ENCODE measurements at places on chromosomes 11 and 22.

DNA sequence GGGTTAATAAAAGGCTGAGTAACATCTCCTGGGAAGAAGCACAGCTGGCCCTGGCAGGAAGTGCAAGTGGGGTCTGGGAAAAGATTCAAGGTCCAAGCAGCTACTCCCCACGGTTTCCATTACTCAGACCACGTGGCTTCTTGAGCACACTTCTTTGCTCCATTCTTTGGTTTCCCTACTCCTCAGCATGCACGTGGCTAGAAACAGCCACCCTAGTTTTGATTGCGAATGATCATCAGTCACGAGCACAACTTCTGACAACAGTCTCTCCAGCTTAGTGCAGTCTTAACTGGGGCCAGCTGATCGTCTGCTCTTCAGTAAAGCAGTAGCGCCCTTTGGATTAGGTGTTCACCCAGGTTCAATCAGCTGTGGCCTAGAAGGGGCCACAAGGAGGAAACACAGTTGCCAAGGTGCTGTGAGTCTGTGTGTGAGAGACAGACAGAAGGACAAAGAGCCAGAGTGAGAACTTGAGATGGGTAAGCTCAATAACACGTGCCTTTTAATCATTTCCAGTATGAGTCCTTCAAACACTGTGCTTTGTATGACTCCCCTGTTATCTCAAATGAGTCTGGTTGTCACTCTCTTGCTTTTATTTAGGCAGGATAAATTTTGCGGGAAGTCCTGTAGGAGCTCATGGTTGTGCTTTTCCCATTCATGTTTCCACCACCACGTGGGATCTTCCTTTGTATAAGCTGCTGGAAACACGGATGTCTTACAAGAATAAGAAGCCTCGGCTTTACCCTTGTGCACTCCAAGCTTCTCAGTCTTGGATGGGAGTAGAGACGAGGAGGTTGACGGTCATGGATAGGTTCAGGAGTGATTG lies 901 bp upstream of the PARVA start:
- no peak for DNase-seq

DNA sequence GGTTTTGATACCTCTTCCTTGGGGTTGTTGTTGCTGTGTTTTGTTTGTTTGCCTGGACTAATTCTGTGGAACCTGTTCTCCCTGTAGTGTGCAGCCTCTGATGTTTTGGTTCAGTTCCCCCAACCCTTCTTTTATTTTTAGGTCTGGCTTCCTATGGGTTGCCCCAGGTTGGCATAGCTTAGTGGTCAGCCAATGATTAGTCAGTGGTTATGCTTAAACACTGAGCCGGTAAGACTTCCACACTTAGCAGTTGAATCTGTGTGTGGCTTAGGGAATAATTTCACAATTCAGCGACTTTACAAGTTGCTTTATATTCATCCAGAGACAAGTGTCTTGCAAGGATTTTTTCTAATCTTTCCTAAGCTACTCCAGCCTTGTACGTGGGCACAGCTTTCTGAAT lies 78.6 kb upstream of the CLPB start:
- DNase-seq: no peak

DNA sequence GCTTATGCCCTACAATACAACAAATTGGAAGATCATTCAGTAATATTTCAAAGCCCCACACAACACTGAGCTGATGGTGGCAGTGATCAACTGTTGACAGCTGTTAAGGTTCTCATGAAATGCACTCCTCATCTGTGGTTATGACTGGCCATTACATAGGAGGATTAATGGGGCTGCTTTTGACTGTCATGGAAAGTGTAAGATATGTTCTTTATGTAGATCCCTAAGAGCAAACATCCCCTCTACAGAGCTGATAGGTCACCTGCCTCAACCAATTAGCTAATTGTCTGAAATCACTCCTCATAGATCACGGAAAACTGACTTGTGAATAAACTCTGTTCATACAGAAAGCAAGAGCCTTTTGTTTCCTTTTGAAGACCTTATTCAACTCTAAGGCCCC lies 78.1 kb downstream of the GAB2 start:
- no peak for DNase-seq

GRCh38 chr11:810040-810567 lies 337 bp downstream of the RPLP2 start:
- no peak for DNase-seq

GRCh38 chr11:104361975-104362374 lies 198.0 kb upstream of the PDGFD start:
- DNase-seq: no peak

DNA sequence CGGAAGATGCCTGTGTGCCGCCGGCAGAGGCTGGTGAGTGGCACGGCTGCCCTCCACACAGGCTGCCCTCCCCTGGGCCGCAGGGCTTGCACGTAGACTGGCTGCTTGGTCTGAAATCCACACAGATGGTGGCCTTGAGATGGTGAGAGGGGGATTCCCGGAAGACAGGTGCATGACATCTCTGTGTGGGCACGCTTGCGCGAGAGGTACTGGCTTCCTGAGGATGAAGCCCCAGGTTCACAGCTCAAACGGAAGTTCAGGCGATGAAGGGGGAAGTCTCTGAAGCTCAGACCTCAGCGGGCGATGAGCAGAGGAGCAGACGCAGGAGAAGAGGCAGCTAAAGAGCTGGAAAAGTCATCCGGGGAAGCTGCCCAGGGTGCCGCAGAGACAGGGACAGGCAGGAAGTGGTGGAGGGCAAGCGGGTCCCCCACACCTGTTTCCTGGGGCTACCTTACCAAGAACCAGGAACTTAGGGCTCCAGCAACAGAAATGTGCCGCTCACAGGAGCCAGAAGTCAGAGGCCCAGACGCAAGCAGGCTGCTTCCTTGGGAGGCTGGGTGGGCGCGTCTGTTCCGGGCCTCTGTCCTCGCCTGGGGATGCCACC lies 7.2 kb downstream of the CRELD2 start:
- no peak for DNase-seq

DNA sequence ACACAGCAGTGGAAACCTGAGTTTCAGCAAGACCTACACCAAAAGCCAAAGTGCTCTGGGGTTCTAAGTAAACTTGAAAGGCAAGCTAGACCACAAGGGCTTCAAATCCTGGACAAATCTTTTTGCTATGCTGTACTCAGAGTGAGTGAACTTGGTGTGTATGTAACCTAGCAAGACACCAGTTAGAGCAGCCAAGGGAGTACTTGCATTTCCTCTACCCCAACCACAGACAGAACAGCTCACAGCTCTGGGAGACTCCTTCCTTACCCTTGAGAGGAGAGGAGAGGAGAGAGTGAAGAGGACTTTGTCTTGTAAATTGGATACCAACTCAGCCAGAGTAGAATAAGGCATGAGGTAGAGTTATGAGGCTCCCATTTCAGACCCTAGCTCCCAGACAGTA lies 71.4 kb downstream of the CTSC start:
- no peak for DNase-seq

DNA sequence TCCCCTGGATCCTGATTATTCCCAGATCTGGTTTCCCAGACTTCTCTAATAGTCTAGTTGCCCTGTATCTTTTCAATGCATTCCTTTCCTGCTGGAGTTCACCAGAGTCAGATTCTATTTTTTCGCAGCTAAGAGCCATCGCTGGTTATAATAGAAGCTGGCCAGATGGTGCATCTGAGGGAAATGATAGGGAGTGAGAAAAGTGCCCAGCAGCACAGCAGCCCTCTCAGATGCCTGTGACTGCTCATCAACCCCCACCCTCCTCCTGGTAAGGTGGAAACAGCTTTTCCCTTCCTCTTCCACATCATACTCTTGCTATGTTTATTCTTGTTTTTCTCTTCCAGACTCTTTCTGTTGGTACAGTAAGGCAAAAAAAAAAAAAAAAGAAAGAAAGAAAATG lies 12.8 kb downstream of the OR8A1 start:
- DNase-seq: peak; percentile 34

DNA sequence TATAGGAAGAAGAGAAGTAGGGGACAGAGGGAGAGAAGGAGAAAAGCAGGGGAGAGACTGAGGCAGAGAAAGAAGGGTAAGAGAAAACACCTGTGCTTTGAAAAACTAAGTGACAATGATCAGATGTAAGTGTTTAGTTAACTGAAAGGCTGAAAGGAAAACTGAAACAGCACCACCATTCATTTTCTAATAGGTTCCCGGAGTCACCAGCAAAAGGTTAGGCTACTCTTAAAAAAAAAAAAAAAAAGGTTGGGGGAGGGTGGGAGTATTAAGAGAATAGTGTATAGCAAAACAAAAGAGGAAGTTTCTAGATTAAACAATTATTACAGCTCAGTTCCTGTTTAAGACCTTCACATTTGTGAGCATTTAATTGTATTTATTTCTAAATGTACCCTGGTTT lies 113.8 kb downstream of the CADM1 start:
- no peak for DNase-seq

- no peak for DNase-seq
Observed at GRCh38 chr11:35182317-35182939, 43.5 kb downstream of the CD44 start.

GRCh38 chr11:100849009-100849900 lies 162.2 kb downstream of the ARHGAP42 start:
- no peak for DNase-seq

DNA sequence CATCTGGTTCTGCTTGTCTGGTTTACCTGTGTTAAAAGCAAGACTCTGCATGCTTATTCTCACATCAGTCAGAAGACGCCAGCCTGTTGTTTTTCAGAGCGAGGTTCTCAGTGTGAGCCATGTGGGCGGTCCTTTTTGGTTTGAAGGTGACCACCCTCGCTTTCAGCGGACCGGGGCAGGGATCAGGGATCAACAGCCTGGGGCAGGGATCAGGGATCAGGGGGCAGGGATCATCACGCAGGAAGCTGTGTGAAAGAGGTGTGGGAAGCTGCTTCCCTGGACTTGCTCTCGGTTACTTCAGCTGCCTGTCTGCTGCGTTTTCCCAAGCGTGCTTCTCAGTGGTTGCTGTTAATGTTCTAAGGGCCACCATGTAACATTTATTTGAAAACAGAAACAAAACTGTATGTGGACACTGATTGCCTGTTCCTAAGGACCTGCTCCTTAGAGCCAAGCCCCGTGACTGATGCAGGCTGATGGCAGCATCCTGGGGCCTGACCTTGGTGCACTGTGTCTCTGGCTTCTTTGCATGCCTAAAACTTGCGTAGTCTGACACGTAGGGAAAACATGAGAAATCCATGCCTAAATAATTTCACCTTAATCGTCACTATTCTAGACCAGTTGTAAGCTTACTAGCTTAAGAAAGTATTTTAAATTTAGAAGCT lies 146.9 kb downstream of the ATXN10 start:
- DNase-seq: no peak

DNA sequence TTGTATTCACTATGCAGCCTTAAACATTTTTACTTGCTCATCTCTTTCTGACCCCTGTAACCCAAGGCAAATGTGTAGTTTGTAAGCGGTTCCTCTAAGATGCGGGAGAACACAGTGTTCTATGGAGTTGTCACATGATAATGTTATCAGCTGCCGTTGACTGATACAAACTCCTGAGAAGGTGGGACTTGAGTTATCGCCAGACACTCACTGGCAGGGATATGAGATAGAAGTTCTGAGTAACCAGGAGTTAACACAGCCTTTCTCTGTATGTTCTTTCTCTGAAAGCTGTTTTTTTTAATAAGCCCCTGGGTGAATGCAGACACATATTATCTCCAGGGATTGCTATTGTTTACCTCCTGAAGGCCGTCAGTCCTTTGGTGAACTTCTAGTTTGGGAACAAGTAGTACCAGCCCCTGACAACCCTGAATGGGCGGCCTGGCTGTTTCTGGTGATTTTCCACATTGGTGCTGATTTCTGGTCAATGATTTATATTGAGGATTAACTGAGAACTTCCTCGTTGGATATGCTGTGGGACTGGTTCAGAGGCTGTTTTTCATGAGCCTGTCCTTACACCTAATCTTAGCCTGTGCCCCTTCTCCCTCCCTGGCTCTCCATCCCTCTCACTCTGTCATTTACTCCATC lies 155.3 kb upstream of the RASSF10 start:
- no peak for DNase-seq

GRCh38 chr11:65496304-65497140 lies 2.3 kb upstream of the MALAT1 start:
- DNase-seq: no peak

- DNase-seq: no peak
Observed at GRCh38 chr11:85947431-85948272, 92.5 kb downstream of the CCDC83 start.

- no peak for DNase-seq
Observed at GRCh38 chr11:134261626-134262488, 8.5 kb downstream of the ACAD8 start.

DNA sequence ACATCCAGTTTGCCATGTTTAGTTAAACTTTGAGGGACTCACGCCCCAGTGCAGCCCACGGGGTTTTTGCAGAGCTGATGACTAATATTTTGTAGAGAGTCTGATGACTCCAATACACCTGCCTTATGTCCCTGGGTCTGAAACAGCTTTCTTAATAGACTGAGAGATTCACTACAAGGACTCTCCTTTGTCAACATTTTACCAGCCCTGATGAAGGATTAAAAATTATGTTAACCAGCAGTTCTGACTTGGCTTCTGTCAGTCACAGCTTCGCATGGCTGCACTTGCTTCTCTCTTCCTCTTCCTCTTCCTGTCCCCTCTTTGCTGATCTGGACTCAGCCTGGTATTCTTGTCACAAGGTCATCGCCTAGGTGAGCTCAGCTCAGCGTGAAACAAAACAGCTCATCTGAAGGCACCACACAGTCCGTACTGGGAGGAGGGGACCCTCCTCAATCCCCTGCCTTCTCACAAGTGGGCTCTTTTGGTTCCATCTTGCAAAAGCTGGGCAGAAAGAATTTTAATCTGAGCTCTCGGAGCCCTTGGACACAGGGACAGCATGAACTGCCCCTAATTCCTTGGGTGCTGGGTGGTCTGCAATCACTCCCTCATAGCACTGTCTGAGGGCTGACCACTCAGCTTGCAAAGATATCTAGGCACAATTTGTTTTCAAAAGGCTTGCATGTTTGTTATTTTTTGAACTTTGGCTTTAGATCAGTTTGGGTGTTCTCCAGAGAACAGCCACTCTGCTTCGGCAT lies 38.1 kb upstream of the POU2AF1 start:
- no peak for DNase-seq

GRCh38 chr11:10453261-10453660 lies 1.8 kb upstream of the AMPD3 start:
- no peak for DNase-seq

- no peak for DNase-seq
Observed at GRCh38 chr11:79897896-79898295, 457.1 kb upstream of the TENM4 start.

DNA sequence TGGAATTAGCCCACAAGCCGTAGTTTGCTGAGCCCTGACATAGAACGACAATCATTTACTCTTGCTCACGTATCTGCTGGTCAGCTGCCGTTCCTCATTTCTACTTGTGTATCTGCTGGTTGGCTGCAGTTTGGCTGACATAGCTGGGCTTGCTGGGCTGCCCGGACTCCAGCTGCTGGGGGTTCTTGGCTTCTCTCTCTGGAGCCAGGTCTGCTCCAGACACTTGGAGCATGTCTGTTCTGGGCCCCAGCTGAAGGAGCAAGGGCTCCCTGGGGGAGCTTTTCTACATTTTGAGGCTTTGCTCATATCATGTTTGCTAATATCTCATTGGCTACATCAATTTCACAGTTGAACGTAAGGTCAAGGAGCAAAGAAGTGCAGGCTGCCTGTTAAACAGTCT lies 47.3 kb downstream of the PRDM11 start:
- no peak for DNase-seq

GRCh38 chr11:43987384-43988039 lies 45.1 kb downstream of the C11orf96 start:
- DNase-seq: peak; percentile 42

GRCh38 chr11:19220903-19221724 lies 19.3 kb upstream of the CSRP3 start:
- no peak for DNase-seq

- no peak for DNase-seq
Observed at GRCh38 chr11:2975594-2975993, 16.5 kb downstream of the NAP1L4 start.

All from occipital lobe (tissue), 3 donors.